ENCODE measurements at places on chromosomes 7 and 10.

GRCh38 chr10:116470768-116471415, 43.2 kb downstream of the PNLIPRP3 start:
- DNase-seq, result no peak

DNA sequence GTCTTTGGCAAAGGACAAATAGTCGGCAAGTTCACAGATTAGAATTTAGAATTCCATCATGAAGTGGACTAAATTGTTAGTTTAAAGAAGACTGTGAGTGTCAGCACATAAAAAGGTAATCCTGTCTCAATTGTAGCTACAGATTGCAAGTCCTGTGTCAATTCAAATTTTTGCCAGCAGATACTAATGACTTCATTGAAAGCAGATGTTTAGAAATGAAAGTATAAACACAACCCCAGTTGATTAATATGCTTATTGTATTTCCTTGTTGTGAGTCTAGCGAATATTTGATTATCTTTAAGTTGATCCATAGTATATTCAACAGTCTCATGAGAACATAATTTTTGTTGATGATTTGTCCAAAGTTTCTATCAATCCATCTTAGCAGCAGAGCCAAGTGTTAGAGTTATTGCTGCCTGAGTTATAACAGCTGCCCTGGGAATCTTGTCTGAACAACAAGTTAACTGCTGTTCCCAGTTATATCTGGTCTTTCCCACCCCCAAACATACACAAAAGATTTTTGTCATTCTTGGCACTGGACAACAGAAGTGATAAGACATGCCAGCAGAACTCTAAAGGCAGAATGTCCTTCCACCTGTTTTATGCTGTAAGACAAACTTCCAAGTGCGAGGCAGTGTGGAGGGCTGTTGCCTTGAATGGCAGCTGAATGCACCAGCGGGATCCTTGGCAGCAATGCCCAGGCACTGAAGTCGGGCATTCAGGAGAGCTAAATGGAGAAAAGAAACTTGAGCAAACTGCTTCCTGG, 21.3 kb upstream of the HERPUD2 start:
- DNase-seq, result no peak

- DNase-seq, result no peak
Measured at GRCh38 chr7:27608776-27609495, 53.7 kb downstream of the HIBADH start.

- no peak for DNase-seq
Measured at GRCh38 chr10:118234683-118235082, 107.4 kb downstream of the FAM204A start.

- no peak for DNase-seq
Measured at GRCh38 chr10:68223535-68224165, 8.3 kb downstream of the ATOH7 start.

DNA sequence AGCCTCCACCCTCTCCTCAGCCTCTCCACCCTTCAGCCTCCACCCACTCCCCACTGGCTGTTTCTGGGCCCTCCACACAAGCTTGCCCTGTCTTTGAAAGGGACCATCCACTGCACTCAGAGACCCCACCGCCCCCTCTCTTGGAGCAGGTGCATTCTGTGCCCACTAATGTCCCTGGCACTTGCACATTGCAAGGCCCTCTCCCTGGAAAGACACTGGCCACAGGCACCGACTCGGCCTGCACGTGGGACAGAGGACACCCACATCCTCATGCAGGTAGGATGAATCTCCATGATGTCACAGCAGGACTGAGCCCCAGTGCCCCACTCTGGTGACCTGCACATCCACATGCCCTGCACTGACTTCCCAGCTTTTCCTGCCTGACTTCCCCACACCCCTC, 36.8 kb upstream of the EBF3 start:
- DNase-seq, result no peak

GRCh38 chr10:65325913-65326312, 1599.9 kb upstream of the LRRTM3 start:
- DNase-seq, result no peak

GRCh38 chr10:70668454-70668970, 3.8 kb upstream of the ADAMTS14 start:
- no peak for DNase-seq
